Stimulated activated CD4-positive, alpha-beta T cell treated with anti-CD3 and anti-CD28 coated beads, Interleukin-1b, Interleukin-23, amount 100 ng/mL, for 48 hours (primary cell): ENCODE measurements at places on chromosomes 7 and 10.

DNA sequence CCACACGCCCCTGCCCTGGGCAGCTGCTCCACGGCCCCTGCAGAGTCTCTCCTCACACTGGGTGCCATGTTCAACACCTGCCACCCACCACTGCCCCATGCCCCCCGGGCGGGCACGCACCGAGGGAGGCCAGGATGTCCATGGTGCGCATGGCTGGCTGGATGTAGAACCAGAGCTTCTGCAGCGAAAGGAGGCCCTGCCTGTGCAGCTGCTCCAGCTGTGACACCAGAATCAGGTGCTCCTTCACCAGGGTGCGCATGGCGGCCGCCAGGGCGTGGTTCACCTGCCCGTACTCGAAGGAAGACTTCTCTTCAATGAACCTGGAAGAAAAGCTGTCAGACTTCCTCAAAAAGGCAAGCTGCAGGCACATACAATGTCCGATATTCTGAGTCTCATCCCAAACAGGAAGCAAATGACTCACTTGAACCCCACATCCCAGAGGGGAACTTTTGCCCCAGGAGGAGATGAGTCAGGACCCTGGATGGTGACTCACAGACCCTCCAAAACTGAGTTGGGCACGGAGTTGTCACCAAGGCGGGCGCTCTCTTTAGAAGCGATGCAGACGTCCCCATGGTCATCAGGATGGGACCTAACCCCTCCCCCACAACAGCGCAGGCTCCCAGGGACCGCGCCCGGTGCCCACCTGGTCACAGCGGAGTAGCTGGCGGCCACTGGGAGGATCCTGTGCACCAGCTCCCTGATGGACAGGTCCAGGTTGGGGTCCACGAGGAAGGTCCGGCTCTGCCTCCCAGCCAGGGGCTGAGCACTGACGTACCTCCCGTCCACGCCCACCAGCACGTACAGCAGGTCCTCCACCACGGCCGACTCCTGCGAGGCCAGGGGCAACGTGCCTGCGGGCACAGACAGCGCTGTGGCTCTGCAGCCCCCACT lies 15.5 kb downstream of the TUBGCP2 start:
- no peak for DNase-seq

- DNase-seq: no peak
These were observed 110.8 kb downstream of the ARHGAP22 start for GRCh38 chr10:48494073-48494472.

DNA sequence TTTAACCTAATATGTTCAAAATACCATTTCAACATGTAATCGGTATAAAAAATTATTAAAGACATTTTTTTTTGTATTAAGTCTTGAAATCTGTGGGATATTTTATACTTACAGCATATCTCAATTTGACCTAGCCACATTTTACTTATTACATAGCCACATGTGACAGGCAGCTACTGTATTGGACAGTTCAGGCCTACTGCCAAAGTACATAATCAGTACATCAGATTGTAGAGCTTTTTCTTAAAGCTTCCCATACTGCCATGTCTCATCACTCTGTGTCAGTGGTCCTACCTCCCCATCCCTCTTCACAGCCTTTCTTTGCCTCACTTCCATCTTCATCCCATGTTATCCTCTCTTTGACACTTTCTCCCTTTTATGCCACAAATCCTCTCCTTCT lies 43.0 kb downstream of the LOXL4 start:
- no peak for DNase-seq

GRCh38 chr10:49738616-49739360 lies 23.3 kb downstream of the OGDHL start:
- DNase-seq: no peak

- DNase-seq: no peak
These were observed 43.4 kb upstream of the ELMO1 start for GRCh38 chr7:37491919-37492694.

- DNase-seq: no peak
These were observed 129.6 kb downstream of the TNS3 start for GRCh38 chr7:47452295-47452694.

- no peak for DNase-seq
These were observed 91.3 kb downstream of the PARD3 start for GRCh38 chr10:34723750-34724149.

DNA sequence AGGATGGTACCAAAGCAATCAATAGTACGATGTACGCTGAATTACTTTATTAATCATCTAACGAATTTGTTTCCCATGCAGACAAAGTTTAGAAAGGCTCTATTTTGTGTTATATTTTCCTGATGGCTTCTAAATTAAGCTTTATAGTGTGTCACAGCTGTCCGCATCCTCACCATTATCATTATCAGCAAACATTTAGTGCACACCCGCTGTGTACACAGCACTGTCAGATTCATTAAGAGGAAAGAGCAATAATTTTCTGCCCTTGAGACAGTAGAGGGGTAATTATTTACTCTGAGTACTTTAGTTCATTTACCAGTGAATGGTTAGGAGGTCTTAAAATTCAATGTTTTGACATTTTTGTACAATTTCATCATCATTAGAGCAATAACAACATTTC lies 233.3 kb upstream of the PTPRZ1 start:
- DNase-seq: no peak

DNA sequence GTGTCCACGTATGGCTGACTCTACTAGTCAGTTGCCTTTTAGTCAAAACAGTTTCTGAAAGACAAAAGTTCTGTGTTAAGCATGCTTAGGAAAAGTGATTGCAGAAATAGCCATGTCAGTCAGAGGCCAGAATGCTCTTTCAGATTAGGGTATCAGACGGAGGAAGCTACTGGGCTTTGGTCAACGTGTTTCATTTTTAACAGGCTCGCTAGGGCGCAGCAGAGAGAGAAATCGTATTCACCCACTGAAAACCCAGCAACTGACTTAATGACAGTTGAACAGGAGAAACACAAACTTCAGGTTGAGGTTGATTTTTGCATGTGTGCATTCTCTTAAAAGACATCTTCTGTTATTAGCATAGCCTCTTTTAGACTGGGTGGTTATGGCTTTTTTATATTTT lies 322.6 kb upstream of the KIAA1217 start:
- no peak for DNase-seq

GRCh38 chr7:76133164-76133775 lies 68.4 kb upstream of the SRRM3 start:
- DNase-seq: no peak

- no peak for DNase-seq
These were observed 45.6 kb downstream of the MKI67 start for GRCh38 chr10:128080641-128081040.
